ENCODE measurements at places on chromosomes 16 and 17.

DNA sequence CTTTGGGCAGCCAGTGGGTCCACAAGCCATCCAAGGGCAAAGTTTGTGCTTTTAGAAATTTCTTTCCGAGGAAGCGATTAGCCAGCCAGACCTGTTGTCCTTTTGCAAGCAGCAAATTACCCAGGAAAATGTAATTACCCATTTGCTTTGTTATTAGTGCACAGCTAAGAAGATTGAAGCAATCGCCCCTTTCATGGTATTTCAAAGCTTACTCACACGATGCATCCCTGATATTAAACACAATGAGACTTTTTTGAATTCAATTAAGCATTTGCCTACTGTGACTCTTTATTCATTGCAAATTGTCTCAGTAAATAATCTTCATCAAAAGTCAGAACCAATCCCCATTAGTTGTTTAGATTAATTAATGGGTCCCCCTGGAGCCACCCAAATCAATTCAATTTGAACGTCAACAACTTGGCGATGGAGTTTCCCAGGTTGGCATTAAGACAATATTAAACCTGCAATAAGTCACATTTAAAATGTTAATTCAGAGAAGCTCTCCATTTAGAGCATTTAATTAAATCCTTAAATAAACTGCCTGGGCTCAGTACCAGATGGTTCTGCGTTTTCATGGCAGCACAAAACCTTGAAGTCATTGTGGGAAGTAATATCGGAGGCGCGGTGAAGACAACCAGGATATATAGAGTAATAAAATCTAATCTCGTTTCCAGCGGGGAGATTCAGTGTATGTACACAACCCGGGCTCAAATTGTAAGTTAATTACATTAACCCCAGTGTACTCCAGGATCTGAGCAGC, 366.2 kb upstream of the TNRC6C start:
- no peak for DNase-seq

- DNase-seq, result no peak
Measured at GRCh38 chr16:63689068-63689467, 1432.8 kb downstream of the CDH11 start.

DNA sequence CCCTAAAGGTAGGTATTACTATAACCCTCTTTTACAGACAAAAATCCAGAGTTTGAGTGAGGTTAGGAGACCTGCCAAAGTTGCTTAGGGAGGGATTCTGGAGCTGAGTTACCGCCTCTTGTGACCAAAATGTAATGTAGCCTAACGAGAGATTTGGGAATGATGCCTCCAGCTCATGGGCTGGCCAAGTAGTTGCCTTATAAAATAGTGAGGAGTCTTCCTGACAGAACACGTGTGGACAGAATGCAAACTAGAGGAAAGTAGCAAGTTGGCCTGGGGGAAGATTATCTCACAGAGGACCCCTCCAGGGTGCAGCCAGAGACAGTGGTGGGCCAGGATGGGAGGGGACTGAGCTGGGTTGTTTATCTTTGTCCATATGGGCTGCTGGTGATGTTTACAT, 543.7 kb upstream of the CDH11 start:
- no peak for DNase-seq

GRCh38 chr16:84331998-84332780, 36.1 kb upstream of the ATP2C2 start:
- DNase-seq, result no peak

DNA sequence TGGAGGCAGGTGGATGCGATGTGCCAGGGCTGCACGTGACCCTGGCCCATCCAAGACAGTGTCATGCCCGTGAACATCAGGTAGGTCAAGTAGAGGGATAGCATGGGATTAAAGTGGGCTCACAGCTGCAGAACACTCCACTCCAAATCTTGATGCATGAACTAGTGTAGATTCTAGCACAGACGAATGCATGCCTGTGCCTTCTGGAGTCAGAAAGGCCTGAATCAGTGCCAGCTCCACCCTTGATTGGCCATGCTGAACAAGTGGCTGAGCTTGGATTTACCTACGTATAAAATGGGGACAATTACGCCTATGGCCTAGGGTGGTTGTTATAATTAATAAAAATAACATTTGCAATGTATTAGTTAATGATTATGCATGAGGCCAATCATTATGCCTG, 10.6 kb downstream of the IRX3 start:
- DNase-seq, result no peak

DNA sequence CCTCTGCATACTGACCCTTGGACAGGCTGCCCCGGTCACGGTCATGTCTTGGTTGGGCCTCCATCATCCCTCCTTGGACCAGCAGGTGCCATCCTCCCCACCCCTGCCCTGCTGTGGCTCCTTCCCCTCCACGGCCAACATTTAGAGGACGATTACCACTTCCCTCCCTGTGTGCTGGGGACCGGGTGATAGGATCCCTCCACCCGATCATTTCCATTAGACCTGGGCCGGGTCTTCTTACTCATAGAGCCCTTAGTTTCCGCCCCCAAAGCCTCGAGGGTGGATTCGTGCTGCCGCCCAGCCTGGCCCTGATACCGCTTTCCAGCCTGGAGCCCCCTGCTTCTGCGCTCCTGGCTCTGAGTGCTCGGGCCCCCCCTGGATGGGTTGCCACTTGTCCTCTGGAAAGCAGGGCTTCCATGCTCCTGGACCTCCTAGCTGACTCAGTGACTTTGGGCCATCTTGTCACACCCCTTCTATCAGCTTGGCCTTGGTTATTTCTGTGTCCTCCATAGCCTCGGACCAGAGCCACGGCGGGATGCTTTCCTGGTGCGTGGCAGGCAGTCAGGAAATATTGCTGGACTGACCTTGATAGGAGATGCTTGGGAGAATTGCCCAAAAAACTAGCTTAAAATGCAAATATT, 171.4 kb downstream of the SEC14L1 start:
- no peak for DNase-seq
